Stimulated activated CD8-positive, alpha-beta memory T cell treated with anti-CD3 and anti-CD28 coated beads, Interleukin-2, amount 100 ng/mL, for 48 hours (primary cell): ENCODE measurements at places on chromosomes 12 and 14.

DNA sequence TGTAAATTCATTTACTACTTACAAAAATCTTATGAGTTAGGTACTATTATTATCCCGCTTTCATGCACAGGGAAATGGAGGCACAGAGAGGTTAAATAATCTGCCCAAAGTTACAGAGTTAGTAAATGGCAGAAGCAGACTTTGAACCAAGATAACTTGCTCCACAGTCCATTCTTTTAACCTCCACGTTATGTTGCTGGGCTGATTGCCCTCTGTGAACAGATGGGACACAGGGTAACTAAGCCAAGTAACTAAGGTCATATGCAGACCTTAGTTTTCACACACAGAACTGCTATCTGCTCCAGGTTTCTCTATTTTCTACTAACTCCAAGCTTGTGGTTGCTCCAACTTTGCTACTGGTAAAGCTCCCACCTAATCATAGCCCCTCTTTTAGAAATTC is 147.1 kb upstream of the IFNG-AS1 start:
- DNase-seq: no peak

GRCh38 chr14:95389471-95390011 is 69.8 kb upstream of the CLMN start:
- DNase-seq: no peak

- DNase-seq: no peak
These were observed 286.7 kb upstream of the GRIP1 start for GRCh38 chr12:66965621-66966020.

DNA sequence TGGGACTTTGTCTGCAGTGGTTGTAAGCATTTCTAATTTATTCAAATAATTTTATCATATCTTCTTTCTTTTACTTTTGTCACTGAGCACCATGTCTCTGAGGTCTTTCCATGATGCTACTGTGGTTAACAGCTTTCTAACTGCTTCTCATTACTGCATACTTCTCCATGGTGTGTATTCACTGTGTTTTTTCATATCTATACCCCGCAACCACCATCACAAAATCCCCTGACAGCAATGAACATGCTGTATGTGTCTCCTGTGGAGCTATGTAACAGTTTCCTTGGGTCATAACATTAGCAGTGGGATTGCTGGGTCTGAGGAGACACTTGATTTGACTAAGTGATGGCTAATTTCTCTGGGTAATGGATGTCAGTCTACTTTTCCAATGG is 29.2 kb upstream of the CHST11 start:
- DNase-seq: no peak

- DNase-seq: no peak
These were observed 1205.3 kb downstream of the GALC start for GRCh38 chr14:86787717-86788116.

- DNase-seq: no peak
These were observed 6.4 kb downstream of the SLC15A5 start for GRCh38 chr12:16271062-16271461.

DNA sequence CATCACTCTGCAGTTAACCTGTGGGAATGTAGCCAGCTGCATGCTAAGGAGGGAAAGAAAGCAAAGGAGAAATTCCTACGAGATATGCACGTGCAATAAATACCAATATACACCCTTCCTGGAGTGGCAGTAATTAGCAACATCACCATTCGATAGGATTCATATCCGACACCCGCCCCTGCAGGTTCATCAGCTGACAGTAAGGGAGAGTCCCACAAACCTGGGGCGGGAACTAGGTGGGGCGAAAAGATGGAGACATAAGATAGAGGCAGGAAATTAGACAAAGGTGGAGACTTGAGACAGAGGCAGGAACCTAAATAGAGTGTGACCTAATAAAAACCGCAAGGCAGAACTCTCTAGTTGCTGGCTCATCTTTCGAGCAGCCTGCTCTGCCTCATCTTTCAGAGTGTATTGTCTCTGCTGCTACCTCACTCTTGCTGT is 51.6 kb downstream of the PLEKHG3 start:
- no peak for DNase-seq

DNA sequence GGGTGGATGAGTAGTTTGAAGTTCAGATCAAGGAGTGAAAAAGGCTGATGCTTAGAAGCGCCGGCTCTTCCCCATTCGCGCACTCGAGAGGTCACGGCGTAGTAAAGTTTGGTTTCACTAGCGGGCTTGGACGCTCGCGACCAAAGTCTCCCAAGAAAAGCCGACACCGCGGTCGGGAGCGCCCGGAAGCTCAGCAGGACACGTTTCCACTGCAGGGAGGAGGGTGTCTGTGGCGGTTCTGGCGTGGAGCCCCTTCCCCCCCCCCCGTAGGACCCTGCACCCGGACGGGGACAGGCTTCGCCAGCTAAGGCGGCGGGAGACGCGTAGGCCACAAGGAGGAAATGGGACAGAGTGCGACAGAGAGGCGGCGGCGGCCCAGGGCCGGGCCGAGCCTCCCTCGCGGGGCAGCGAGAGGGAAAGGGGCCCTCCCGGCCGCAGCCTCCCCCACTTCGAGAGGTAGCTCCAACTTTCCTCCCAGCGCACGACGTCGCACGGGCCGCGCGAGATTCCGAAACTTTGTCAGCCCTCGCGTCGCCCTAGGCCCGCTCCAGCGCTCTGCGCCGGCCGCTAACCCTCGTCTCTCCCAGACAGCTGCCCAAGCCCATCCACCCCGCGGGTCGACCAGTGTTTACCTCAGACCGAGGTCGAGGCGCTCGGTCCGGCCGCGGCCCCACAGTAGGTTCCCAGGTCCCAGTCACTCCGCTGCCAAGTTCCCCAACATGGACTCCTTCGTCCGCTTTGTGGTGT is 480 bp downstream of the SCAF11 start:
- DNase-seq: peak; percentile 49

GRCh38 chr14:100554696-100555320 is 32.4 kb downstream of the BEGAIN start:
- DNase-seq: no peak

- no peak for DNase-seq
These were observed 205.2 kb upstream of the NEDD1 start for GRCh38 chr12:96701856-96702255.

- no peak for DNase-seq
These were observed 25.9 kb upstream of the NR2C1 start for GRCh38 chr12:95099270-95099790.

DNA sequence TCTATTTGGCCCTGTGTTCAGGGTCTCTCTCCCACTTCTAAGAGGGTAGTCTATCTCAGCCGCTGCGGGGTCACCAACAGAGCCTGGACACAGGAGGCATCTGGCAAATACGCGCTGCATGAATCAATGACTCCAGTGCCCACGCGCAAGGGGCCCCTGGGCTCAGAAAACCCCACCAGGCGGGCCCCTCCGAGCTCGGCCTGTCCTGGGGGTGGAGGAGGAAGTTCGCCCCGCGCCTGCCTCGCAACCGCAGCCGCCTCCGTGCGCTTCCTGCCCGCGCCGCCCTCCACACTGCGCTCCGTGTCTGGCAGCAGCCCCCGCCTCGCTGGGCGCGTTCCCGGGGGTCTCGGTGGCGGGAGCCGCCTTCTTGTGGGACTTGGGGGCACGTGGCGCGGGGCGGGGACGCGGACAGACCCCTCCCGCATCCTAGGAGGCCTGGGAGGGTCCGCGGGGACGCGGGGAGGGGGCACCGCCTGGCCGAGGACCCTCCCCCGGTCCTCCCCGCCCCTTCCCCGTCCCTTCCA is 811 bp upstream of the FBRSL1 start:
- peak; percentile 55 for DNase-seq
